HS-5 (cell line): ENCODE measurements at places on chromosomes 7 and 10.

GRCh38 chr7:65325793-65326432 is 47.7 kb upstream of the ZNF92 start:
- no peak for DNase-seq

DNA sequence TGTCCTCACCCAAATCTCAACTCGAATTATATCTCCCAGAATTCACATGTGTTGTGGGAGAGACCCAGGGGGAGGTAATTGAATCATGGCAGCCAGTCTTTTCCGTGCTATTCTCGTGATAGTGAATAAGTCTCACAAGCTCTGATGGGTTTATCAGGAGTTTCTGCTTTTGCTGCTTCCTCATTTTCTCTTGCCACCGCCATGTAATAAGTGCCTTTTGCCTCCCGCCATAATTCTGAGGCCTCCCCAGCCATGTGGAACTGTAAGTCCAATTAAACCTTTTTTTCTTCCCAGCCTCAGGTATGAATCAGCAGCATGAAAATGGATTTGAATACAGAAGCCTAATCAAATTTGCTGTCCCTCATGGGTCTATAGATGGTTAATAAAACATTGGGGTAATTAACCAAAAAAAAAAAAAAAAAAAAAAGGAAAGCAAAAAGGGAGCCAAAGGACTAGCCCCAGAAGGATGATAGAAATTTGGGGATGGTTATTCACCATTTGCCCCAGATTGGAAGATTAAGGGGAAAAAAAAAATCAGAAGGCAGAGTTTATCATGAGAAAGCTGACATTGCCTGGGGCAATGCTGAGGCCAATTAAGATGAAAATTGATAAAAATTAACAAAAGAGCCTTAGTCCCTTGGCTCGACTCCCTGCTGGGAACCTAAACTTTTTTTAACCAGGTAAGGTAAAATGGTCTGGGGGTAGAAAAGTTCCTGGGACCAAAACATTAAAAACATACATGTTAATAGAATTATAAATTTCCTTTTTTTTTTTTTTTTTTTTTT is 27.6 kb downstream of the AVL9 start:
- DNase-seq, result no peak

DNA sequence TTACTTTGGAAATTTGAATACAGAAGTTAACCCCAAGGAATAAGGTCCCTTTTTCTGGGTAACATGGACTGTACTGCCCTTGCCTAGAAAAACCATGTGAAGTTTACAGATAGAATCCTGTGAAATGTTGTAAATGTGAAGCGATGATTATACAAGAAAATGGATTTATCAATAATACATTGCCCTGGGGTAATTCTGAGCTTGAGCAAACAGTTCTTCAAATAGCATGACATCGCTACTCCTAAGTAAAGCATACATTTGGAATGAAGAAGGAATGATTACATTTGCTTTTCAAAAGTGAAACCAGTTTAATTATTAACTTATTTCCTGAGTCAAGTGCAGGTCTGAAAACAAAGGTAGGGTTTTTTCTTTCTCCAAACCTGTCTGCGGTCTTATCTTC is 43.3 kb upstream of the FZD8 start:
- DNase-seq, result no peak

DNA sequence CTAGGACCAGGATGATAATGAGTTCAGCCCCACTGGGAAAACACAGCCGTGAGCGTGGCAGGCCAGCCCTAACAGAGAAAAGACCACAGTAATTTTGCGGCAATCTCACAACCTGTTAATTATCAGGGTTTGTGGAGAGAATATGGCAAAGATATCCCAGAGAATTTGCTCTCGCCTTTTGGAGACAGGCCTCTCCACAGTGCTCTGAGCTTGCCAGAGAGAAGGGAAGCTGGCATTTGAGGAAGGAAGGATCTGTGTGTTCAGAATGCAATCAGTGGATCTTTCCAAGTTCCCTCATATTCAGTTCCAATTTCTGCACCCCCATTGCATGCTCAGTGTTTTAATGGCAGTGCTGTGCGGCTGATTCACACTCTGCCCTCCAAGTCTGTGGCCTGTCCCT is 60.2 kb downstream of the PLPP4 start:
- DNase-seq, result no peak

DNA sequence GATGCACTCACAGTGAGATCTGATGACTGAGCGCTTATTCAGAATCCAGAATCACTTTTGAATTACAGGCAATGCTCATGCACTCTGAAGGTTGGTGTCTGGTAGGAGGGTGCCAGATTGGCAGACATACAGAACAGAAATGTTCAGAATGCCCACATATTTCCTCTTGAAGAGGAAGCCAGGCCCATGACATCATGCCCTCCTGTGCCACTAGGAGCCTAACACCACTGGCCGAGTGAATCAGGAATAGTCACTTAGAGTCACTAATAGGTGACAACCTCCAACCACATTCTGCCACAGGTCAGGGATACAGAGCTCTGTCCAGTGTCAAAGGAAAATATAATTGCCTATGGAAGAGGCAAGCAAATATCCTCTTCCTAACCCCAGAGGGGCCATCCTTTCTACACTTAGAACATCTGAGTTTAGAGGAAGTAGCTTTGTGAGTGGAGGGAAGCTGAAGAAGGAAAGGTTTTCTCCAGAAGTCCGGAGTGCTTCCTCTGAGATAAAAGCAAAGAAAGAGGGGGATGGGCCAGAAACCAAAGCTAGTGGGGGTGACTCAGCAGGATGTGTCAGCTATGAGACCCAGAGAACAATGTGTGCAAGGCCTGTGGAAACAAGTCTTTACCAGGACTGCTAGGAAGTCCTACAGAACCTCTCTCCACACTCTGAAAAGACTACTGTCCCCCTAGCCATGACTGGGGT is 838.8 kb downstream of the GRID1 start:
- no peak for DNase-seq

DNA sequence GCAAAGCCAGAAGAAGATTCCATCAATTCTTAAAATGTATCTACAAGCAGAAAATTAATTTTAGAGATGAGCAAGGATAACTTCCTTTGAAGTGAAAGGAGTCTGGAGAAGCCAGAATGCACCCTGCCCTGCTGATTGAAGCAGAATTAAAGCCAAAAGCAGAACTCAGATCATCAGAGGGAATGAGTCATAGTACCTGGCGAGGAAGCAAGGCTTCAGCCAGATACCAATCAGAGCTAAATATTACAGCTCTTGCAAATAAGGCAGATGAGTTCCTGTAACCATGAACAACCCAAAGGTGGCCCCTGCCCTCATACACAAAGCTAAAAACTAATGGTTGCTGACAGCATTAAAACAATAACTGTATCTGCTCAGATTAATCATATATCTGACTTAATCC is 10.4 kb downstream of the HTR7 start:
- no peak for DNase-seq
